Endothelial cell (in vitro differentiated cells): ENCODE measurements at places on chromosomes 11 and 22.

- no peak for DNase-seq
These were observed 59.5 kb downstream of the CDKN1C start for GRCh38 chr11:2825889-2826678.

- DNase-seq: no peak
These were observed 4.0 kb upstream of the ARHGAP42 start for GRCh38 chr11:100683126-100683525.

- DNase-seq: no peak
These were observed 63.9 kb downstream of the GAS2 start for GRCh38 chr11:22730319-22730718.

- DNase-seq: peak; percentile 73
These were observed at the start of gene SCARF2 for GRCh38 chr22:20437613-20438426. TSS of gene SCARF2 (minus strand) at chr22:20437825. CDS start at chr22:20437754, 71 bp downstream.

- DNase-seq: no peak
These were observed 1161.1 kb downstream of the BRD1 start for GRCh38 chr22:48666620-48667019.

GRCh38 chr11:32840587-32840986, 10.9 kb downstream of the PRRG4 start:
- DNase-seq: no peak

GRCh38 chr22:40415531-40416266, 45.3 kb downstream of the SGSM3 start:
- DNase-seq: no peak
